Stimulated activated CD8-positive, alpha-beta memory T cell treated with anti-CD3 and anti-CD28 coated beads, Interleukin-4, amount 100 ng/mL, for 4 hours (primary cell): ENCODE measurements at places on chromosomes 5 and 9.

DNA sequence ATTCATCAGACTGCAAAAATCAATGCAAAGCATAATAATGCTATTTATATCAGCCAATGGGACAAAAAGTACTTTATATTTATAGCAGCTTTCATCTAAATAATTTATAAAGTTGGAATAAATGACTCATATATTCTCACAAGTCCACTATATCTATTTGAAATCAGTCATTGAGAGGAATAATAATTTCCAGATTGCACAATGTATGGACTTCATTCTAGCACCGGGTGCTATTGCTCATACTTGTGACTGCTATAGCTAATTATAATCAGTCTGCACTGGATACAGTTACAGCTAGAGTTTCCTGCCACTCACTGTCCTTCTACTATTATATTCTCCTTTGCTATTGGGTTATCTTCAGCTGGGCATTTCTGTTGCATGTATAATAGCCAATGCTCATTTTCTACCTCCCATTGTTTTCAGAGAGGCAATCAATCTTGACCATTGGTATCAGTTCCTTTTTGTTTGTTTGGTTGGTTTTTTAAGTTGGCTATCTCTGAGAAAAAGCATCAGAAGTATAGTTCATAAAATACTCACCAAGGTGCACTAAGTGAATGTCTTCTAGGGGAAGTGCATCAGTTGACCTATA lies 1.9 kb downstream of the CDH18 start:
- no peak for DNase-seq

- no peak for DNase-seq
Measured at GRCh38 chr9:95496687-95497086, 20.1 kb downstream of the PTCH1 start.

DNA sequence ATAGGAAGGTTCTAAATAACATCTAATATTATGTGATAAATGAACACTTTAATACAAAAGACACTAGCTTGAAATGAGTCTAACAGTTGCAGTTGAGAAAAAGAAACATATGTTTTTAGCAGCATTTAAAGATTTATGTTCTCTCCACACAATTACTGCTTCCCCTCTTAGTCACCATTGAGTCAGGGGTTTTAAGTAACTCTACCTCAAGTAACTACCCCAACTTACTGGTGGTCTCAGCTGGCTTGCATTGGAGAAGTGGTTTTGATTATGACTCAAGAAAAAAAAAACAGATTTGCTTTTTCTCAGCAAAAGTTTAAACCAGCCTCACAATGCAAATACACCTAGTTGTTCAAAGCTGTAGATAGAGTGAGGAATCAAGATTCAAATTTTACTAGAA lies 1216.5 kb upstream of the CDH9 start:
- no peak for DNase-seq

GRCh38 chr5:124460642-124461041 lies 285.8 kb downstream of the ZNF608 start:
- DNase-seq, result no peak

GRCh38 chr5:137734962-137735554 lies 831 bp downstream of the KLHL3 start:
- DNase-seq, result no peak

DNA sequence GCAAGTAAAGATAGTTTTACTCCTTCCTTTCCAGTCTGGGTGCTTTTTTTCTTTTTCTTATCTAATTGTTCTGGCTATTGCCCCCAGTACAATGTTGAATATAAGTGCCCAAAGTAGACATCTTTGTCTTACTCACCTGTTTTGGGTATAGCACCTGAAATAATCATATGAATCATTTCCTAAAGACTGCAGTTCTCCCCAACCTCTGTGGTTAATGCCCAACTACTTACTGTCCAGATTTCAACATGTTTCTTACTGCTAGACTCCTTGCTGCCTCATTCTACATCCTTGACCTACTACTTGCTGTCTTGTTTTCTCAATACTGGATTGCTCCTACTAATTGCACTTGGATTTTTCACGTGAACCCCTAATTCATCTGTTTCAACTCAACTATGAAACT lies 8.8 kb upstream of the HSDL2 start:
- no peak for DNase-seq

- DNase-seq, result no peak
Measured at GRCh38 chr9:18614651-18615050, 140.7 kb downstream of the ADAMTSL1 start.

DNA sequence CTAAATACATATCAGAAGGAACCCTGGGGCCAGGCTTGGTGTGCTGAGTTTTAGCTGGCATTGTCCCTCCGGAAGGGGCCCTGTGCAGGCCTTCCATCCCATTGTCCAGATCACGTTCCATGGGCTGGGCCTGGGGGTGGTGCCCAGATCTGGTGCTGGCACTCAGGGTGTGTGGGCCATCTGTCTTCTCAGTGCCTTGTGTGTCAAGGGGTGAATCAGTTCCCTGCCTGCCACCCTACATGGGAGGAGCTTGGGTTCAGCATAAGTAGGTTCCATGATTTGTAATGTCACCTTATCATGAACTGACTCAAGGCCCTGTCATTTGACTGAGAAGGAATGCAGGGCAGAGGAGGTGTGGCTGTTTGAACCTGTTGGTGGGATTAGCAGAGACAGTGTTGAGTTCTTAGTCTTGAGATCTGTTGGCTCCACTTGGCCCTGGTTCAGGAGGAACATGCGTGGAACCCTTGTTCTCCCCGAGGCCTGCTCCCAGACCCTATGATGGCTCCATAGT lies 176.8 kb downstream of the MACROH2A1 start:
- DNase-seq, result no peak

- no peak for DNase-seq
Measured at GRCh38 chr5:32355686-32356085, 42.9 kb upstream of the MTMR12 start.

DNA sequence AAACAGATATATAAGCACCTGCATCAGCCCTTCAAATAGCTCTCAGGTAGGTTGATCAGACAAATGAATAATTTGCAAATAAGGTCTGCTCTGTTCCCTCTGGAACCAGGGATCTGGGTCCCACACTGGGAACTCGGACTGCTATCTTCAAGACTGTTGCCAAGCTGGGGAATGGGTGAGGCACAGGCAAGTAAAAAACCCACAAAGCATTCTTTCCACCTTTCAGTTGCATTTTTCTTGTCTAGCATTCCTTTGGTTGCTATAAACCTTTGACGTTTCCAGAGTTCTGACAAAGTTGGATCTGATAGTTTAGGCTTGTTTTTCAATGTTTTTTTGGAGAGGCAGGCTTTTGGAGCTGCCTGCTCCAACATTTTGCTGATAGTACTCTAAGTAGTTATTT lies 20.1 kb downstream of the FBXL17 start:
- no peak for DNase-seq

DNA sequence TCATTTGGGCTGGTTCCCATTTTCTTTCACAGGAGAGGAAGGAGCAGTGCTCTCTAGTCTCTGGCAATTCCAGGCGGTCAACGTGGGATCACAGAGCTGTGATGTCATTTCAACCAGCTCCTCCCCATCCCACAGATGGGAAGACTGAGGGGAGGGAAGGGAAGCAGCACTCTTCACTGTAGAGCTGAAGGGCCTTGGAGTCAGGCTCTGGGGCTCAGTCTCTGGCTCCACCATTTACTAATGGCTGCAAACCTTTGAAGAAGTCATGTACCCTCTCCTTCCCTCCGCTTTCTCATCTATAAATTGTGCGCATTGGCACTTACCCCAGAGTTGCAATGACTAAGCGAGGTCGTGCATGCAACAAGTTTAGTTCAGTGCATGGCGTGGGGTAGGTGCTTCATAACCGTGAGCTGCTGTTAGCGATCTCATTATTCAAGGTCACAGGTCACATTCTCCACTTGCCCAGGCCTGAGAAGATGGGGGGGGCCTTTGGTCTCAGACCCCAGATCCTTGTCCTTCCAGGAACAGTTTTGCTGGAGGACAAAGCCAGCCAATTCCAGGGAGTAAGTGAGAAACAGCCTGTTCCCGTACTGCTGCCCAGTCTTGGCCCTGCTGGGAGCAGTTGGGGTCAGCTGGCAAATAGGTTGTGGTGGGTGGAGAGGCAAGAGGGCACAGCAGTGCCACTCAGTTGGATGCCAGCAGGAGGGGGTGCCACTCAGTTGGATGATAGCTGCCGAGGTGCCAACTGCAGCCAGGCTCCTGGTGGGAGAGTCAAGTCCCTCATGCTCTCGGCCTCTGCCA lies 136.7 kb downstream of the RGS3 start:
- DNase-seq, result no peak

DNA sequence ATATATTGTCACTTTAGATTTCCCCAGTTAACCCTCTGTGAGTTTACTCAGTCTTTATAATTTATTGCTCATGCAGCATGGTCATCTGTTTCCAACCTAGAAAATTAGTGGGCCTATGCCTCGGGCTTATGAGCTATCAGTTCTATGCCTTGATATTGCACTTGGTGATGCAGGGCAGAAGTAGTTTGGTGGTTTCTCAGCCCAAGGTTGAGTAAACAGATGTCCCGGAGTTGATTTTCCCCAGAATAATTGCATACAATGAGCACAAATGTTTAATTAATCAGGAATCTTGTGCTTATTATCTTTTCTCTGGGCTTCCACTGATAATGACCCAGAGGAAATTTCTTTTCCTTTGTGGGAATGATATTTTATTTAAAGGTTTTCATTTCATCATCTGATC lies 474.0 kb downstream of the CCDC171 start:
- no peak for DNase-seq

GRCh38 chr9:27335075-27335474 lies 38.1 kb upstream of the EQTN start:
- DNase-seq, result no peak

DNA sequence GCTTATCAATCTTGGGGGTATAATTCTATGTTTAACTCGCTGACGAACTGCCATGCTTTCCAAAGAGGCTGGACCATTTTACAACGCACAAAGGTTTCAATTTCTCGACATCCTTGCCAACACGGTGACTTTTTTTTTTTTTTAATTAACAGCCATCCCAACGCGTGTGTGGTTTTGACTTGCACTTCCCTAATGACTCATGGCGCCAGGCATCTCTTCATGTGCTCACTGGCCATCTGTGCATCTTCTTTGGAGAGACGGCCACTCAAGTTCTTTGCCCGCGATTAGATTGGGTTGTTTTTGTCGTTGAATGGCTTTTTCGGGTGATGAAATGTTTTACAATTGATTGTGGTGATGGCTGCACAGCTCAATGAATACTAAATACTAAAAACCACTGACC lies 12.5 kb upstream of the CARD9 start:
- DNase-seq, result no peak

DNA sequence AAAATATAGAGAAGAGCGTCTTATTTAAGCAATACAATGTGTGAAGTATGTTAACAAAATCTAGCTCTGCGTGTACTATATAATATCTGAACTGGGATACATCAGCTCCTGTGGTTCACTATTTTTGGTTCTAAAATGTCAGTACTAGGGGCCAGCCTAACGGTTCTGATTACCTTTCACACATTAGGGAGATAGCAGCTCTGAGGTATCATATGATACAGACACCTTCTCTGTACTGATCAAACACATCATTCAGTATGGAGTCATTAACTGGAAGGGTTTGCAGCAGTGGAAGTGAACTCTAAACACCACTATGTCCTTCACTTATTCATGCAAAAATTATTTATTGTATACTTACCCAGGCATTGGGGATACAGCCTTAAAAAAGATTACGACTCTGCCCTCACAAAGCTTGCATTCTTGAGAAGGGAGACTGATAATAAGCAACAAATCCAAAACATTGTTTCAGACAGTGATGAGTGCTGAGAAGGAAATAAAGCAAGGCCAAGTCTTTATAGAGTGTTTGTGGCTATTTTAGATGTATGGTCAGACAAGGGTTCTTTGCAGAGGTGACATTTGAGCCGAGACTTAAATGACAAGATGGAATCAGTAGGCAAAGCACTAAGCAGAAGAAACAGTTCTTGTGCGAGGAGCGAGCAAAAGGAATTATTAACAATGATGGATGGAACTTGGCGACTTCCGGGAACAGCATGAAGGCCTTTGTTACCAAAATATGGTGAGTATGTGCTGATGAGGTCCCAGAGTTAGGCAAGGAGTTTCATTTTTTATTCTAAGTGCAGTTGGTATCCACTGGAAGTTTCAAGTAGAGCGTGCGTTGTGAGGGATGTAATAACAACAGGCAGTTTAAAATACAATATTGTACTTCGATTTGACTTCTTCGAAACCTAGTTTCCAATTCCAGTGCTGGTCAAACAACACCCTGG lies 1.8 kb upstream of the LNPEP start:
- no peak for DNase-seq

DNA sequence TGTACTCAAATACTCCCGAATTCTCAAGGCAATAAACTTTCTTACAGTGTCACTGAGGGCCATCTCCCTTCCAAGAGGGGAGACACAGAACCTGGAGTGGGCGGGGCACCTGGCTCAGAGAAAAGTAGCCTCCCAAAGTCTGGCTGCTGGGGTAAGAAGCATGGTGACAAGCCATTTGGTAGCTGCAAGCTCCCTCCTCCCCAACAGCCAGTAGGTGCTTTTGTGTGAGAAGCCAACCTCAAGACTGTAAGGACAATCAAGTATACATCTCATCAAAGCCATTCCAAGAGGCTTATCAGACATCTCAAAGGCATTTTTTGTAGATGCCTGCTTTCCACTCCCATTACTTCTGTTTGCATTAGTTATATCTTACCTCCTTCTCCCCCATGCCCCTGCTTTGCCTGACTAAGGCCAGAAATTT lies 1.4 kb downstream of the DAB2 start:
- DNase-seq, result no peak

GRCh38 chr5:96220610-96221390 lies 212.2 kb downstream of the PCSK1 start:
- DNase-seq, result no peak

- no peak for DNase-seq
Measured at GRCh38 chr9:84597131-84597530, 72.4 kb upstream of the NTRK2 start.

- no peak for DNase-seq
Measured at GRCh38 chr5:79773612-79774011, 84.0 kb downstream of the CMYA5 start.

- DNase-seq, result no peak
Measured at GRCh38 chr5:134878403-134878802, 4.2 kb downstream of the TXNDC15 start.

DNA sequence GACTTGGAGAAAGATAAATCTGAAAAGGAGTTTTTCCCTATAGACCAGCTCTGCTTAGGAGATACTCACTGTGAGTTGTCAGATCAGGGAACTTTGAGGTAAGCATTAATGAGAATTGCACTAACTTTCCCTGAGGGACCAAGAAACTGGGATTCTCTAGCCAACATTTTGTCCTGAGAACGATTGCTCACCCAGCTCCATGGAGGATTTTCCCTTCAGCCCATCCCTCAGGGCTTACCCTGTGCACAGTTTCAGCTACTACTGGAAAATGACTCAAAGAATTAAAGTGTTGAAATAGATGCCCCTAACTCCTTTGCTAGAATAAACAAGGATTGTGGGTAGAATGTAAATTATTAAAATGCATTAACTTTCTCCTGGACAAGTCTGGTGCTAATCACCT lies 237.2 kb upstream of the IL12B start:
- no peak for DNase-seq

DNA sequence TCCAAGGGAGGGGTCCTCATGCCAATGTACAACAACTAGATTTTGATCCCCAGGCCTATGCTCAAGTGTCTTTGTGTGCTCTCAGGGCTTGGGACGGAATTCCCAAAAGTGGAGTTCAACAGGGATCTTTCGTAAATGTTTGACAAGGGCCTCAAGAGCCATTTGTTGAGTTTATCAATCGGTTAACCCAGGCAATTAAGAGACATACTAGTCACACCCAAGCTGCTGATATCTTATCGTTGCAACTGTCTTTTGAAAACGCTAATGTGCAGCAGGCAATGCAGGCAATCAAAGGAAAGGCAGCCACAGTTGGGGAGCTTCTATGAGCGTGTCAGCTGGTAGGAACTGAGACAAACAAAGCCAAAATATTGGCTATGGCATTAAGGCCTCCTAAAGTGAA lies 161.2 kb downstream of the CPLANE1 start:
- DNase-seq, result no peak
